ENCODE measurements at places on chromosomes 3 and 15.

DNA sequence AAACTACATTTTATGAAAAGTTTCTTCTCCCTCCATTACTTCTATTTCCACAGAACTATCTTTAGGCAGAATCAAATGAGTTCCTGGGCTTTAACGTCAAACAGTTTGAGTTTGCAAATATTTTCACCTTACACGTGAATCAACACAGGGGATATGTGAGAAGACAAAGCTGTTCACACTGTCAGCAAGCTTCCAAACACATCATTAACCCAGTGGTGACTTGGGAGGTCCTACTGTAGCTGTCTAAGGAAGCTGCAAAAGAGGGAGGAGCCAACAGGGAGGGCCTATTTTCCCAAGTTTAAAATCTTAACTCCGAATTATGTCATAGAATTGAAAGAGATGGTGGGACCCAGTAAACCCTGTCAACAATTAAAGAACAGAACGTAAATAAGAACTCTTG, 337.8 kb upstream of the DNAJC19 start:
- no peak for DNase-seq

GRCh38 chr3:69560818-69561217, 174.9 kb upstream of the FRMD4B start:
- no peak for DNase-seq

DNA sequence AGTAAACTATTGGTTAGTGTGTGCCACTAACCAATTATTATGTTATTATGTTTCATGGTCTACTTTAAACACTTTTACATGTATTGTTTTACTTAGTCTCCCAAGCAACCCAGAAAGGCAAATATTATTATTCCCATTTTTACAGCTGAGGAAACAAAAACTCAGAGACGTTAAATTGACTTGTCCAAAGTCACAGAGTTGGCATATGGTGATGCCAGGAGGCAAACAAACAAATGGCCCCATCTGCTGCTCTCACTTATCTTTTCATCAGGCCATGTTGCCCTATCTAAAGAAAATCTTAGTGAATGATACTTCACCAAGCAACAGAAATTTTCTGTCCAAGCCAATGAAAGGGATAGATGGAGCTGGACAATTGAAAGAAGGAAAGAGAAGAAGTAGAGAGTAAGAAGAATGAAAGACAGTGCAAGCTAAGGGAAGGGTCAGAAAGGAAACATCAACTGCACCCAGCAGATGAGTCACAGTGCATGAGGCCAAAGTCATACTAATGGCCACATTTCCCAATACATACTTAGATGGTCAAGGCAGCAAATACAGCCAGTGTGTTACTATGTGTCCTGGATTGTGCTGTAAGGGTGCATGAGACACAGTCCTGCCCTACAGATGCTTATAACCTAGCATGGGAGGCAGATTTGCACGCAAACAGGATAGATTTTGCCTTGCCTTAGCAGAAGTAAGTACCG, 266.9 kb downstream of the KCNMB2 start:
- no peak for DNase-seq

DNA sequence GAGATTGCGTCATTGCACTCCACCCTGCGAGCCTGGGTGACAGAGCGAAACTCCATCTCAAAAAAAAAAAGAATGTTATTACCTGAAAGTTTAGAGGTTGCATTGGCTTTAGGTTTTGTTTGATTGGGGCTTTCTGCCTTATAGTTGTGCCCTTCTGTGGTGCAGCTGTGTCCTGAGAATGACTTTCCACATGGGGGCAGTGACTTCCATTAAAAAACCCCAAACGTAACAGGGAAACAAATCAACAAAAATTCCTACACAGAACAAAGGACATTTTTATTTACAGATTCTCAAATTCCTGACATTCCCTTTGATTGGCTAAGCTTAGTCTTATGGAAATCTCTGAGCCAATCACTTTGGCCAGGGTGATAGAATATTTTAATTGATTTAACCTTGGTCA, 154.1 kb upstream of the GPR149 start:
- no peak for DNase-seq
